Breast epithelium (tissue), 4 donors: ENCODE measurements at places on chromosomes 6 and 20.

GRCh38 chr20:62350098-62350628 lies 16.9 kb downstream of the LAMA5 start:
- peak; percentile 82 for DNase-seq

GRCh38 chr20:4956200-4956810 lies 45.0 kb downstream of the SLC23A2 start:
- no peak for DNase-seq

GRCh38 chr20:47734870-47735269 lies 50.4 kb downstream of the SULF2 start:
- no peak for DNase-seq

DNA sequence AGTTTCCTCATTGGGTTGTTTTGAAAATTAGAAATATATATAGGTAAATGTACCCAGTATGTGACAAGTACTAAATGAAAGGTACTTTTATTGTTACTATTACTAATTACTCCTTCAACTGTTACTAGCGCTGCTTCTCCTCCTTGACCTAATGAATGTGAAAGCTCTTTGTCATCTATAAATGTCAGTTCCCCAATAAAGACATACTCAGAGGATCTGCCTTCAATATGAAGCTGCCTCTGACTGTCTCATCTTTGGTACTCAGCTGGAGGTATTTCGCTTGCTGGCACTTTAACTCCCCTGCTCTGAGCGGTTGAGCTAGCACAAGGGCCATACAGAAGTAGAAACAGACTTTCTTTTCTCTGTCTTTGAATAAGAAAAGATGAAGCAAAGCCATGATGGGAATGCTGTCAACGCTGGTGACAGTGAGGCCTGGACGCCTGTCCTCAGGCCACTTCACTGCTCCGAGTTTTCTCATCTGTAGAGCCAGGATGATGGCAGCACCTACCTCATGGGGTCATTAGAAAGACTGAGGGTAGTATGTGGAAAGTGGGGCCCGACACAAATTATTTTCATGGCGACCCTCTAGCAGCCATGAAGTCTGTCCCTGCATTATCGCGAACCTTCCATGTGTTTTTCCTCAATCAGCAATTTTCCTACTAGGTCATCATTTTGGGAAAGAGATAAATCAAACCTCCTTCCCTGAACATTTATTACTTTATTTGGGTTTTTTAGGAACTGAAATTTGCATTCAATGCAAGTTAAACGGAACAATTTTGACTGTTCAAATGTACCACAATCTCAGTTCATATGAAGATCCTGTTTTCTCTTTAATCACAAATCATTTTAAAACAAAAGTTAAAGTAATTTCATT lies 55.9 kb upstream of the SNX9 start:
- no peak for DNase-seq

DNA sequence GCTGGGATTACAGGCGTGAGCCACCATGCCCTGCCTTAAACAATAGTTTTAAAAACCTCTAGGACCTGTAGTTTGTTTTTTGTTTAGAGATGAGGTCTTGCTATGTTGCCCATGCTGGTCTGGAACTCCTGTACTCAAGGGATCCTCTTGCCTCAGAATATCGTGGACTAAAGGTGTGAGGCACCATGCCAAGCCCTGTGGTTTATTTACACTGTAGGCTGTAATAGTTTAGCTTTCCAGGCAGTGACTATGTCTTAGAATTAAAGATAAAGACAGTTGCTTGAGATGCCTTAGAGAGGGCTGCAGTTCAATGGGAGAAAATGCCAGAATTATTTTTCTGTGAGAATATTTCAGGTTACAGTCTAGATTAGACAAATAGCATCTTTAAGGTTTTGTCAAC lies 72.9 kb downstream of the SGK1 start:
- DNase-seq, result no peak

DNA sequence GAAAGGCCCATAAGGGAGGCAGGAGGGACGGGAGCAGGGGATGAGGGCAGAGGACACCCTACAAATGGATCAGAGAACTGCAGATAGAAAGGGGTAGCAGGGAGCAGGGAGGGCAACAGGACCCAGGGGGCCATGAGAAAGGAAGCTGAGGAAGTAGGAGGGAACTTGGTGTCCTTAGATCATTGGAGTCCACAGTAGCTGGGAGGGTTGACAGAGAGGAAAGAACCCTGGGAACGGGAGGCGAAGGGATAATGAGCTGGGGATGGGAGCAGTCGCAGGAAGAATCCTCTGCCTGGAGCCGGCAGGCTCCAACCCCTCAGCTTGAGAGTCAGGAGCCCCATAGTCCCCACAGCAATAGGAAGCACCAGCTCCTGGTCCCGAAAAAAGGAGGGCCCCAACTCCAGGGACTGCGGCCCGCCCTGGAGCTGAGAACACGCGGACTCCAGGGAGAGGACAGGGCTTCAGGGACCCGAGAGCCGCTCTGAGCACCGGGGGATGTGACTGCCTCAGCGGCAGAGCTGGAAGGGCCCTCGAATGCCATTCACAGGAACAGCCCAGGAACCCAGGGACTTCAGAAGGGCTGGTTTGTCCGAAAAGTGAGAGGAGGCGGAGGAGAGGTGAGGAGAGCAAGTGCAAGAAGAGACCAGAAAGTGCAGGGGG lies 32.7 kb downstream of the HLA-A start:
- no peak for DNase-seq

DNA sequence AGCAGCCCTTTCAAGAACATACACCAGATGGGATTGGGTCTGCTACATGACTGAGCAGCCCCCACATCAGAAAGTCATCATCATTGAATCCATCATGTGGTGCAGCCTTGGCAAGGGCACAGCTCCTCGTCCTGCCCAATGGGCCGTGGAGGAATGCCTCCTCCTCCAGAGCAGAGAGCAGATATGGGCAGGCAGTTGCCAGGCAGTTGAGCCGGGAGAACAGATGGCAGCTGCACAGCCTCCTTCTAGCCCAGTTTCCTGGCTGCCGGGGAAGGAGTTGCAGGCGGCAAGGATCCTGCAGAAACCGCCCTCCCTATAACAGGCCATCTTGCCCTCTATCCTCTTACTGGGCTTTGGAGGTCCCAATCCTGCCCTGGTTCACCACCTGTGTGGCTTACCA lies 11.9 kb upstream of the ZFAND3 start:
- no peak for DNase-seq

GRCh38 chr6:11092668-11093375 lies 812 bp upstream of the SMIM13 start:
- DNase-seq, result no peak

- DNase-seq, result no peak
Observed at GRCh38 chr20:56631318-56631989, 2.3 kb downstream of the TFAP2C start.

DNA sequence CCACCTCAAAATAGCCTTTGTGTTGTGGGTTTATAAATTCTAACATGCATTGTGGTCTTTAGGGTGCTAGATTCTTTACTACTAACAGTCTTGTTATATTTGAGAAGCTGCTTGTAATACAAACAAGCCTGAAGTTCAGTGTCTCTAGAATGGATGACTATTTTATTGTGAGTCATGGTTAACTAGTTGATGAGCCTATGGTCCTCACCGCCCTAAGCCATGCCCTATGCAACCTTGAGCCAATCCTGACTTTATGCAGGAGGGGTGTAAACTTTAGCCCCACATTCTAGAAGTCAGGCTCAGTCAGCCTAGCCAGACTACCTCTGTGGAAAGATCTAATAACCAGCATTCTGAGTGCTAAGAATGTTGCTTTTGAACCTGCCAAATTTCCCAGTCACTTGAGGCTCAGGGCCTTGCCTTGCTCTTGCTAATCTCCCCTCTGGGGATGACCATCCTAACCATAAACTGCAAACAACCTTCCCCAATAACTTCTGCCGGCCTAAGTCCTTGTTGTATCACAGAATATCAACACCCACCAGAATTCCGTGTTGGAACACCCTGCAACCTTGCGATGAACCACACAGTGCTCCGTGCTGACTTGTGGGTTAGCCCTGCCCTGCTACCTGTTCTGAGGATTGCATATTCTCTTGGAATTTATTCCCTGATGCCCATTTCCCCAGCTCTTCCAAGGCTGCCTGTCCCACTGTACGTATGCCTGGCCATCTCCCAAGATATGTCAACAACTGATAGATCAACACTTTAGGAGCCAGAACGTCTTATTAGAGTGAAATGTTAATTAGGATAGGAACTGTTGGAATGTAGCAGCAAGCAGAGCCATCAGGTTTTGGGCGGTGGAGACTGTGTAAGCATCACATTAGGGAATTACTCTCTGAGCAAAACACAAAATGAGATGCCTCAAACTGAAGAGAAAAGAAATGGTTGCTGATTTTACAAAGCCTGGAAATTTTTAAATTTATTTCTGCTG lies 71.7 kb upstream of the CEP85L start:
- DNase-seq, result no peak

DNA sequence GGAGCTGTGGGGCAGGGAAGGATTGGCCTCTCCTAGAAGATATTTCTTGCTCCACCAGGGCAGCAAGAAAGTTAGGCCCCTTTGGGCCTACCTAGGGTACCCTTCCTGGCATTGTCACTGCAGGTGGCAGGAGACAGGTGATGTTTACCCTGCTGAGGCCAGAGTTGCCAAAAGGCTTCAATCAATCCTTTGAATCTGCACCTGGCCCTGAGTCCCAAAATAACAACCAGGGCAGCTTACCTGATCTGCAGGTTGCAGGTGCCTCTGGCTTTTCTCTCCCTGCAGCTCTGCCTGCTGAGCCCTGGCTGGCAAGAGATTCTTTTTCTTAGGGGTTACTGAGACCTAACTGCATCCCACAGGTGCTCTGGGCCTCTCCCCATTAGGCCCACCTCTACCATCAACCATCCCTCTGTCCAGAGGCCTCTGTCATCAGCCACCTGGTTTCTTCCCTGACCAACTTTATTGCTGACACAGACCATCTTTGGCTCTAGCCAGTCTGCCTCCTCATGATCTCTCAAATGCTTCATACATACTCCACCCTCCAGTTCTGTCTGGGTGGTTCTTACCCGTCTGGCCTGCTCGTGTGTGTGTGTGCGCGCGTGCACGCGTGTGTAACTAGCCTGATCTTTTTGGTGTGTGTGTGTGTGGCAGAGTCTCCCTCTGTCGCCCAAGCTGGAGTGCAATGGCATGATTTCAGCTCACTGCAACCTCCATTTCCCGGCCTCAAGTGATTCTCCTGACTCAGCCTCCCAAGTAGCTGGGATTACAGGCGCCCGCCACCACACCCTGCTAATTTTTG lies 13.7 kb downstream of the BCL2L1 start:
- no peak for DNase-seq

GRCh38 chr6:124747349-124747748 lies 214.9 kb upstream of the RNF217 start:
- DNase-seq, result no peak

DNA sequence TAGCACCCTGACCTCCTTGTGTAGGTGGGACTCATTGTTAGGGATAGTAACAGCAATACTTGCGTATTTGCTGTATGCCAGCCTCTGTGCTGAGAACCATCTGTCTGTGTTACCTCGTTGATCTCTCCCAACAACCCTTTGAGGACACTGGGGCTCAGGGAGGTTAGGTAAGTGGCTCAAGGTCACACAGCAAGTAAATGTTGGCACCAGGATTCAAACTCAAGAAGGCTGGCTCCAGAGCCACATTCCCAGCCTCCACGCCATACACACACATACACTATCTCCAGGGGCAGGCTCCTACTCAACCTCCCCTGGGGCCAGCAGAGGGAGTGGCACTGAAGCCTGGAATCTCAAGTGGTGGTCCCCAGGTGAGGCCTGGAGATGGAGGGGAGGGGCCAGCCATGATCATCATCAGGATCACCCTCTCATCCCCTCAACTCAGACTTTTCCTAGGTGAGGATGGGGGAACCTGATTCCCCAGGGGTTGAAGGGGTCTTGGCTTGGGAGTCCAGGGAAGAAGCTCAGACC lies 109.4 kb downstream of the DLGAP4 start:
- DNase-seq, result no peak

- no peak for DNase-seq
Observed at GRCh38 chr6:150615967-150616366, 16.3 kb downstream of the PLEKHG1 start.

DNA sequence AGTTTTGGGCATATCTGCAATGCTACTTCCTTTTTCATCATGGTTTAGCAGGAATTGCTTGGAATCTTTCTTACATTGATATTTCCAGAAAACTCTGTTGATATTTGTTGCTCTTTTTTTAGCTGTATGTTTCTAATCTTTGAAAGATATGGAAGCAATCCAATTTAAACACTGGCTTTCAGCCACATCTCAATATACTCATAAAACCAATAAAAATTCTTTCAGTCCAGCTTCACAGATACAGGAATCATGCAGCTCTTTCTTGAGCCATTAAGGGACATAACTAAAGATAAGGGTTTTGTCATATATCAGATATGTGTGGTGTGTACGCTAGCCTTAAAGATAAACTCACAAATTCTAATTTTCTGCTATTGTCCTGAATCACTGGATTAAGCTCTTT lies 47.4 kb downstream of the PKIB start:
- DNase-seq, result no peak

- no peak for DNase-seq
Observed at GRCh38 chr6:138443979-138444378, 40.0 kb downstream of the HEBP2 start.

- no peak for DNase-seq
Observed at GRCh38 chr6:43715056-43715788, 27.6 kb upstream of the MRPS18A start.

- DNase-seq, result no peak
Observed at GRCh38 chr6:89368107-89368506, 15.6 kb upstream of the UBE2J1 start.

DNA sequence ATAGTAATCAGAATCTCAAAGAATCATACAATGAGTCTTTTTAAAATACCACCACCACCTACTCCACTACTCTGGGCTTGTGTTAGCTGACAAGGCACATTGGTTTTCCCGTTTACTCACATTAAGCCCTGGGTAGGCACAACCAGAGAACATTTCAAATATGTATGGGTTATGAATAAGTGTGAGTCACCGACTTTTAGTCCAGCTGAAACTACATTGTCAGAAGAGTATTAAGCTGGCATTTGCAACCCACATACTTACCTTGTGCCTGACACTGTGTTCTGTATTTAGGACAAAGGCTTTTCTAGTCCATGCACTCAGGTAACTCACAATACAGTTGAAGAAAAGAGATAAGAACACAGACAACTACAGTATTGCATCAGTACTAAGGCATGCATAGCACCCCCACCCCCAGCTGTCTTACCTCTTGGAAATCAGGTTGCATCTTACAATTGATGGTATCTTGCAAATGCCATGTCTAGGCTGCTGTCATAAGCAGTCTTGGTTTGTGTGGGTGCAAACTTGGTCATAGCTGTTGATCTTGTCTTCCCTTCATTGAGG lies 40.3 kb upstream of the AHI1 start:
- no peak for DNase-seq

DNA sequence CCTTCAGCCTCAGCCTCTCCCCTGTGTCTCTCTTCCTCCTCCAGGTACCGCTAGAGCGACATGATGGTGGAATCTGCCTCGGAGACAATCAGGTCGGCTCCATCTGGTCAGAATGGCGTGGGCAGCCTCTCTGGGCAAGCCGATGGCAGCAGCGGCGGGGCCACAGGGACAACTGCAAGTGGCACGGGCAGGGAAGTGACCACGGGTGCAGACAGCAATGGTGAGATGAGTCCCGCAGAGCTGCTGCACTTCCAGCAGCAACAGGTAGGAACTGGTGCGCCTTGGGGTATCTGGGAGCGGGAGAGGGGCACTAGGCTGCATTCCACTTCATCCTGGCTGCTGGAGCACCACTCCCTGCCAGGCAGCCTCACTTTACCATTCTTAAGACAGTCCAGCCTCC lies 19.5 kb downstream of the FOXP4 start:
- no peak for DNase-seq

- DNase-seq, result no peak
Observed at GRCh38 chr20:20085071-20085470, 32.7 kb downstream of the CFAP61 start.

- DNase-seq, result no peak
Observed at GRCh38 chr20:62276439-62276838, 26.4 kb upstream of the ADRM1 start.
